ENCODE measurements at places on chromosomes 7 and 10.

DNA sequence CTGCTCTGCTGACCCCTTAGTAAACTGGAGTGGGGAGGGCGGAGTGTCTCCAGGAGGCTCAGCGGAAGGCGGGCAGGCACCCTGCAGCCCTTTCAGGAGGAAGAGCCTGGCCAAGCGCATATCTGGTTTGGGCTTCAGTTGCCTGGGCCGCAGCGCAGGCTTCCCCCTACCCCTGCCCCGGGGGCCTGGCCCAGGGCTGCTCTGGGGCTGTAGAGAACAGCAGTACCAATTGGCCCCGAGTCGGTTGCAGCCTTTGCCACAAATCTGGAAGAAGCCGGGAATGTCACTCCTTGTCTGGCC, 28.1 kb upstream of the JAKMIP3 start:
- H3K27ac ChIP-seq, result no peak overlapping the region
- H3K36me3 ChIP-seq, result no peaks in the 10 kb centered on the region
- no peak overlapping the region for H3K4me3 ChIP-seq
- no peak for DNase-seq
- H3K27me3 ChIP-seq, result peaks cover 61% of the 10 kb centered on the region

DNA sequence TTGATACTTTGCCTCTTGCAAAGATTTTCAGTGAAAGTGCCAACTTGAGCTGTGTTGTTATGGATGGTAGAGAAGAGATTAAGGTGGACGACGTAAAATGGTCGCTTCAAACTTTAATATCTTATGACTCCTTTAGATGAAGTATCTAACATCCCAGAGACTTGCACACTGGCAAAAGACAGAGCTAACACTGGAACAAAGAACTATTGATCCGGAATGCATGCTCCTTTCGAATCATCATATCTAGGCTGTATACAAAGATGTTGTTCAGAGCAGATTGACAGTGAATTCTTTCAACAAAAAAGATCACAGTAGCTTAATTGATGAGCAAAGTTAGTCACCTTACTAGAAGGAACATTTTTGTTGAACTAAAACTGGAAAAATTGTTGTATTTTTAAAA, 592.7 kb downstream of the NXPH1 start:
- H3K36me3 ChIP-seq, result no peaks in the 10 kb centered on the region
- H3K27me3 ChIP-seq, result no peaks in the 10 kb centered on the region

DNA sequence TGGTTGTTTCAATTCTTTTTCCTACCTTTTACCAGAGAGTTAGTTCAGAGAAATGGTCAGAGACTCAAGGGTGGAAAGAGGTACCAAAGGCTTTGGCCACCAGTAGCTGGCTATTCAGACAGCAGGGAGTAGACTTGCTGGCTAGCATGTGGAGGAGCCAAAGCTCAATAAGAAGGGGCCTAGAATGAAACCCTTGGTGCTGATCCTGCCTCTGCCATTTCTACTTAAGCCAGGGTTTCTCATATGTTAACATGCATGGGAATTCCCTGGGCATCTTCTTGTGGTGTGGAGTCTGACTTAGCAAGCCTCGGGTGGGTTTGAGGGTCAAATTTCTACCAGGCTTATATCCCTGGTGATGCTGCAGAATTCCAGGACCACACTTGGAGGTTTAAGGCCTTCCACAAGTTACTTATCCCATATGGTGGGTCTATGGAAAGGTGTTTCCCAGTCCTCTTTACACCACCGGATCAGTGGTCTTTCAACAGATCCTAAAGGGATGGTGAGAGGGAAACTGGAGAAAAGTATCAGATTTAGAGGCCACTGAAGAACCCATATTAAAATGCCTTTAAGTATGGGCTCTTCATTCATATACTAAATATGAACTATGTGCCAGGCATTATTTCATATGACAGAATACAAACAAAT, 3.2 kb downstream of the IL6 start:
- no peak for DNase-seq
- peaks cover 29% of the 10 kb centered on the region for H3K4me1 ChIP-seq
- H3K27me3 ChIP-seq, result peaks cover 41% of the 10 kb centered on the region
- no peaks in the 10 kb centered on the region for H3K36me3 ChIP-seq
- no peak overlapping the region for H3K4me3 ChIP-seq

DNA sequence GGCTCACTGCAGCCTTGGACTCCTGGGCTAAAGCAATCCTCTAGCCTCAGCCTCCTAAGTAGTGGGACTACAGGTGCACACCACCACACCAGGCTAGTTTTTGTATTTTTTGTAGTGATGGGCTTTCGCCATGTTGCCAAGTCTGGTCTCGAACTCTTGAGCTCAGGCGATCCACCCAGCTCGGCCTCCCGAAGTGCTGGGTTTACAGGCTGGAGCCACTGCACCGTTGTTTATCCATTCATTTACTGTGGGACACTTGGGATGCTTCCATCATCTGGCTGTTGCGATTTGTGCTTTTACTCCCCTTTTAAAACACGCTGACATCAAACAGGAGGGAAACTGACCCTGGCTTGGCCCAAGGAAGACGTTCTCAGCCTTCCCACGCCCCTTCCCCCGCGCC, 30.5 kb upstream of the SMARCD3 start:
- no peak for DNase-seq
- peaks cover 27% of the 10 kb centered on the region for H3K27me3 ChIP-seq
- H3K36me3 ChIP-seq, result no peaks in the 10 kb centered on the region
- no peak overlapping the region for H3K4me3 ChIP-seq
- no peak overlapping the region for H3K27ac ChIP-seq

DNA sequence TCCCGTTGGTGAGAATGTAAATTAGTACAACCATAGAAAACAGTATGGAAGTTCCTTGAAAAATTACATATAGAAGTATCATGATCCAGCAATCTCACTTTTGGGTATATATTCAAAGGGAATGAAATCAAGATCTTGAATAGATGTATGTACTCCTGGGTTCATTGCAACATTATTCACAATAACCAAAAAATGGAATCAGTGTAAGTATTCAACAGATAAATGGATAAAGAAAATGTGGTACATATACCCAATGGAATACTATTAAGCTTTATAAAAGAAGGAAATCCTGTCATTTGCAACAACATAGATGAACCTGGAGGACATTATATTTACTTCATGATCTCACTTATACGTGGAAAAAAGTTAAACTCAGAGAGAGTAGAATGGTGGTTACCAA, 86.8 kb downstream of the TRIM24 start:
- H3K27ac ChIP-seq, result no peak overlapping the region
- H3K4me3 ChIP-seq, result no peak overlapping the region
- DNase-seq, result no peak
- peaks cover 9% of the 10 kb centered on the region for H3K4me1 ChIP-seq
- H3K36me3 ChIP-seq, result peaks cover 63% of the 10 kb centered on the region

GRCh38 chr10:31028081-31028480, 3.6 kb downstream of the ZNF438 start:
- H3K27me3 ChIP-seq, result no peaks in the 10 kb centered on the region
- no peak overlapping the region for H3K4me3 ChIP-seq
- H3K4me1 ChIP-seq, result peaks cover 6% of the 10 kb centered on the region
- H3K27ac ChIP-seq, result no peak overlapping the region

- no peaks in the 10 kb centered on the region for H3K4me1 ChIP-seq
- no peak overlapping the region for H3K4me3 ChIP-seq
- no peaks in the 10 kb centered on the region for H3K36me3 ChIP-seq
- H3K27ac ChIP-seq, result no peak overlapping the region
- DNase-seq, result no peak
Measured at GRCh38 chr10:120990831-120991230, 139.7 kb downstream of the WDR11 start.

DNA sequence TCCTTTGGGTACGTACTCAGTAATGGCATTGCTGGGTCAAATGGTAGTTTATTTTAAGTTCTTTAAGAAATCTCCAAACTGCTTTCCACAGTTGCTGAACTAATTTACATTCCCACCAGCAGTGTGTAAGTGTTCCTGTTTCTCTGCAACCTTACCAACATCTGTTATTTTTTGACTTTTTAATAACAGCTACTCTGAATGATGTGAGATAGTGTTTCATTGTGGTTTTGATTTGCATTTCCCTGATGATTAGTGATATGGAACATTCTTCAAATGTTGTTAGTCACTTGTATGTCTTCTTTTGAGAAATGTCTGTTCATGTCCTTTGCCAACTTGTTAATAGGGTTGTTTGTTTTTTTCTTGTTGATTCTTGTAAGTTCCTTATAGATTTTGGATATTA, 558.9 kb downstream of the SH2D4B start:
- H3K4me1 ChIP-seq, result no peaks in the 10 kb centered on the region
- H3K36me3 ChIP-seq, result no peaks in the 10 kb centered on the region
- no peaks in the 10 kb centered on the region for H3K27me3 ChIP-seq

GRCh38 chr7:38880454-38880853, 28.5 kb downstream of the VPS41 start:
- no peaks in the 10 kb centered on the region for H3K27me3 ChIP-seq
- H3K4me1 ChIP-seq, result peaks cover 14% of the 10 kb centered on the region
- no peak for DNase-seq
- H3K27ac ChIP-seq, result no peak overlapping the region

- H3K4me1 ChIP-seq, result no peaks in the 10 kb centered on the region
- no peaks in the 10 kb centered on the region for H3K36me3 ChIP-seq
- no peak overlapping the region for H3K4me3 ChIP-seq
- H3K27me3 ChIP-seq, result peaks cover 3% of the 10 kb centered on the region
- no peak overlapping the region for H3K27ac ChIP-seq
Measured at GRCh38 chr7:131159961-131160361, 167.7 kb upstream of the MKLN1 start.

- H3K4me1 ChIP-seq, result no peaks in the 10 kb centered on the region
- H3K4me3 ChIP-seq, result no peak overlapping the region
- DNase-seq, result no peak
- no peak overlapping the region for H3K27ac ChIP-seq
- H3K36me3 ChIP-seq, result no peaks in the 10 kb centered on the region
Measured at GRCh38 chr7:75696263-75697037, 42.3 kb downstream of the HIP1 start.

GRCh38 chr10:116163333-116164131, 109.5 kb downstream of the GFRA1 start:
- no peaks in the 10 kb centered on the region for H3K4me1 ChIP-seq
- no peaks in the 10 kb centered on the region for H3K27me3 ChIP-seq
- no peak for DNase-seq
- no peak overlapping the region for H3K27ac ChIP-seq
- no peak overlapping the region for H3K4me3 ChIP-seq

GRCh38 chr7:158824028-158824427, 5.3 kb downstream of the ESYT2 start:
- H3K27me3 ChIP-seq, result no peaks in the 10 kb centered on the region
- H3K36me3 ChIP-seq, result peaks cover 17% of the 10 kb centered on the region
- peaks cover 57% of the 10 kb centered on the region for H3K4me1 ChIP-seq

GRCh38 chr10:8035006-8035640, 19.4 kb upstream of the GATA3 start:
- peaks cover 74% of the 10 kb centered on the region for H3K27me3 ChIP-seq
- no peak overlapping the region for H3K4me3 ChIP-seq
- peaks cover 13% of the 10 kb centered on the region for H3K36me3 ChIP-seq

GRCh38 chr10:56012101-56012500, 349.0 kb downstream of the ZWINT start:
- DNase-seq, result no peak
- no peaks in the 10 kb centered on the region for H3K4me1 ChIP-seq
- no peak overlapping the region for H3K4me3 ChIP-seq
- no peaks in the 10 kb centered on the region for H3K27me3 ChIP-seq
- no peaks in the 10 kb centered on the region for H3K36me3 ChIP-seq
- no peak overlapping the region for H3K27ac ChIP-seq

DNA sequence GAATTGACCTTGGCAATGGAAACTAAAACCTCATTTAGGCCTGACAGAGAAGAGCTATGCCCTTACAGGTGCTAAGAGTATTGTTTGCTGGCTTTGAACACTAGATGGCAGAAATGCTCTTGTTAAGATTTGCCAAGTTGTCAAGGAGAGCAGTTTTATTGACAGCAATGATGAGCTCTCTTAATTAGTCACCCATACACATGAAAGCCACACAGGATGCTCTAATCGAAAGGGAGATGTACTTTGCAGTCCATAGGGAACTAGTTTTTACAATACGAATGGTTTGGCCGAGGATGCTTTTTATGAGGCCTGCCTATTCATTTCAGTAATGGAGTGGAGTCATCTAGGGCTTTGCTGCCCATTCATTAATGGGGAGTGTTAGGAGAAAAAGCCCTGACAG, 45.4 kb upstream of the MBL2 start:
- no peaks in the 10 kb centered on the region for H3K27me3 ChIP-seq
- peaks cover 2% of the 10 kb centered on the region for H3K4me1 ChIP-seq
- no peaks in the 10 kb centered on the region for H3K36me3 ChIP-seq

DNA sequence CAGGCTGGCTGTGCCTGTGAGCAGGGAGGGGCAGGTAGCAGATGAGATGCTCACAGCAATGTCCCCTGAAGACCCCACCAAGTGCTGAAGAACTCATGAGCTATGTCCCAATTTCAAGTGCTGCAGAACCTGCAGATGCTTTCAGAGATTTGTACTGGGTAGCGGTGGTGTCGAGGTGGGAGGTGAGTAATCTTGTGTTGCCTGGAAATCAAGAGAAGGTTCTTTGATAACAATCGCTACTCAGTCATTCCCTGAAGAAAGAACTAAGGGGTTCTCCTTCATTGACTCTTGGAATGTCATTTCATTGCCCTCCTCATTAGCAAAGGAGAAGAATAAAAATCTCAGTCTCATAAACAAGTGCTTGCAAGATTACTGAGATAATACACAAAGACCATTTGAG, 246.4 kb downstream of the EMX2 start:
- H3K27ac ChIP-seq, result no peak overlapping the region
- H3K4me3 ChIP-seq, result no peak overlapping the region
- no peaks in the 10 kb centered on the region for H3K36me3 ChIP-seq

GRCh38 chr10:91672021-91672608, 39.2 kb upstream of the PPP1R3C start:
- H3K4me1 ChIP-seq, result peaks cover 4% of the 10 kb centered on the region
- no peak for DNase-seq
- peaks cover 13% of the 10 kb centered on the region for H3K27me3 ChIP-seq
- H3K4me3 ChIP-seq, result no peak overlapping the region
- no peak overlapping the region for H3K27ac ChIP-seq
- H3K36me3 ChIP-seq, result no peaks in the 10 kb centered on the region

GRCh38 chr10:121510201-121510771, 88.0 kb downstream of the FGFR2 start:
- no peak overlapping the region for H3K4me3 ChIP-seq
- H3K27me3 ChIP-seq, result no peaks in the 10 kb centered on the region
- H3K27ac ChIP-seq, result no peak overlapping the region
- no peaks in the 10 kb centered on the region for H3K36me3 ChIP-seq
- H3K4me1 ChIP-seq, result no peaks in the 10 kb centered on the region
- DNase-seq, result no peak

DNA sequence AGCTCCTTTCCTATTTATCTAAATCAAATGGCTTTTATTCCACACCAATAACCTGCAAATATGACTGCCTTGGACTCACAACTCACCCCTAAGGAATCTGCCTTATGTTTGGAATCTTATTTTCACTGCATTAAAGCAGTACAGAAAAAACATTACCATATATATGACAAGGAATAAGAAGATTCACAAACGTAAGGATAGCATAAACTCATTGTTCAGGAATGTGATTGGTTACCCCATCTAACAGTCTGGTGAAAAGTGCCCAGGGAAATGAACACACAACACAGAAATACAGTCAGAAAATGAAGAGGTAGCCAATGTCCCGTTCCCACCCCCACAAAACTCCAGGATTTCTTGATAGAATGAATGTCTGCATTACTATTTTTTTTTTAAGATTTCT, 2.0 kb downstream of the PPP3CB start:
- H3K4me1 ChIP-seq, result peaks cover 41% of the 10 kb centered on the region
- no peak for DNase-seq

Measured in activated CD4-positive, alpha-beta T cell treated with anti-CD3 and anti-CD28 coated beads, Interleukin-2, amount 10 ng/mL, durations not matched to agents 24 days and 14 days (primary cell).